ENCODE measurements at places on chromosomes 7 and 10. TPM values are rescaled to one million over a fixed set of nuclear protein-coding genes. Genes with fewer than 3 reads are reported as not detected.

Gene STEAP1
- total RNA-seq = 5.7 TPM

Gene EN2
- total RNA-seq = not detected

Gene TPK1
- total RNA-seq = 7.6 TPM

Gene SYNPO2L
- total RNA-seq = 5.9 TPM

Gene NCF1
- 32.8 TPM for total RNA-seq

Gene SFXN3
- 49.2 TPM for total RNA-seq

Gene ATRNL1
- total RNA-seq = 0.93 TPM

Gene ABLIM1
- total RNA-seq = 144 TPM

DNA sequence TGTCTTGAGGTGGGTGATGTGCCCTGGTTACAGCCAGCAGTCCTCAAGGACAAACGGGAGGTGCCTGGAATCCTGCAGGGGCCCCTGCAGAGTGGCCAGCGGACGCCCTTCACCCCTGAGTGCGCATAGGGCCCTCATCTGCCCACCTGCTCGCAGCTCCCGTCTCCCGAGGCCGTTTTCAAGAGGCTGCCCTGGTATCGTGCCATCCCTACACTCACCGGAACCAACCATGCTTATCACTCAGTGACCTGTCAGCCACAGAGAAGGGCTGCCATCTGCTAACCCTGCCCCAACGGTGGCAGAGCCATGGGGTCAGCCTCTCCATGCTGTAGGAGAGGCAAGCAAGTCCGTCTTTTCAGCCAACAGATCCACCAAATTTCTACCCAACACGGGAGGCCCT, 122.0 kb downstream of the FAM53B start:
- no peak for DNase-seq

GRCh38 chr10:77027576-77027975, 610.0 kb downstream of the KCNMA1 start:
- DNase-seq = no peak

GRCh38 chr10:132400547-132401151, 3.6 kb downstream of the PWWP2B start:
- peak; percentile 68 for DNase-seq

DNA sequence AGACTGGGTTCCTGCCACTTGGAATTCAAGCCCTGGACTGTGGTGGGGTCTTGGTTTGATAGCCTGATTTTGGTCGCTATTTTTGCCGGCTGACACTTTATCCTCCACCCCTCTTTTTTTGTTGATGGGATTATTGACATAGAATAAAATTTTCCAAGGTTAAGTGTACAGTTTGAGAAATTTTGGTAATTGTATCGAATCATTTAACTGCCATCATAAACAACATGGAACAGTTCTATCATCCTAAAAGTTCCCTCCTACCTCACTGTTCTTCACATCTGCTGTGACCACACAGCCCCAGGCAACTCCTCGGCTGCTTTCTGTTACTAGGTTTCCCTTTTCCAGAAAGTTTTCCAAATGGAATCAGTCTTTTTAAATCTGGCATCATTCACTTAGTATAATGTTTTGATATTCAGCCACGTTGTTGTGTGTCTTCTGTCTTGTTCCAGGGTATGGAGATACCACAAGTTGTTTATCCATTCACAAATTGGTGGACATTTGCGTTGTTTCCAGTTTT, 50.6 kb upstream of the STEAP1B start:
- DNase-seq = no peak

DNA sequence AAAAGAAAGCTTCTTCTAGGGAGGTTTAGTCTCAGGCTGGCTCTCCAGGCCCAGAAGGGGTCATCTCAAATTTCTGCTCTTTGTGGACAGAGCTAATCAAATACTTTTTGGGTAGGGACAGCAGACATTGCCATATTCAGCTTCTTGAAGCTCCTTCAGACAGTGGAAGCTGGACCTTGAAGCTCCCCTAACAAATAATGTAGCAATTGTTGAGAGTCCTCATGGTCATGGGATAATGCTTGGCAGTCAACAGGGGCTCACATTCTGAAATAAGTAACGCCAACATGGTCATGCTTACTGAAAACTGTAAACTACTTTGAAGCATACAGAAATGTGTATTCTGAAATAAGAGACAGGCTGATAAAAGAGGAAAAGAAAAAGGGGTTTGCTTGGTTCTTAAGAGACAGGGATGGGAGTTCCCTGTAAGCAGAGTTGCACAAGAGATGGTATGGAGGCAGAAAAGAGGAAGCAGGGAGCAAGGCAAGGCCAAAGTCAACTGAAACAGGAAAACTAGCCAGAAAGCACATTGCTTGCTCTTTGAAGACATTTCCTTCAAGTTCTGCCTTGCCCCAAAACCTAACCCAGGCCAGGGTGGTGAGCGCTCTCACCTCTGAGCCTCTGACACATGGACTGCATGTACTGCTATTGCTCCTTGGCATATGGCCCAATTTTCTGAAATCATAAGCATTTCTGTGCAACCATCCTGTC, 53.1 kb upstream of the KMT2E start:
- DNase-seq = no peak

DNA sequence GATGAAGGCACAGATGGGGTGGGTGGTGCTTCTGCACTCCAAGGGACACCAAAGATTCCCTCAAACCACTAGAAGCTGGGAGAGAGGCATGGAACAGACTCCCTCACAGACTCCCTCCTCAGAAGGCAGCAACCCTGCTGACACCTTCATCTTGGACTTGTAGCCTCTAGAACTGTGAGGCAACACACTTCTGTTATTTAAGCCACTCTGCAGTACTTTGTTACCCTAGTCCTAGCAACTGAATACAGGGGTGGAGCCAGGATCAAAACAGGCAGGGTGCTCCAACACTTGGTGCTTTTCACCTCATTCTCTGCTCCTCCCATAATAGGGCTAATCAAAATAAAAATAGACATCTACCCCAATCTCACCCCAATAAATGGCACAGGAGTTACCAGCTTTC, 2.3 kb upstream of the GSTO1 start:
- no peak for DNase-seq

DNA sequence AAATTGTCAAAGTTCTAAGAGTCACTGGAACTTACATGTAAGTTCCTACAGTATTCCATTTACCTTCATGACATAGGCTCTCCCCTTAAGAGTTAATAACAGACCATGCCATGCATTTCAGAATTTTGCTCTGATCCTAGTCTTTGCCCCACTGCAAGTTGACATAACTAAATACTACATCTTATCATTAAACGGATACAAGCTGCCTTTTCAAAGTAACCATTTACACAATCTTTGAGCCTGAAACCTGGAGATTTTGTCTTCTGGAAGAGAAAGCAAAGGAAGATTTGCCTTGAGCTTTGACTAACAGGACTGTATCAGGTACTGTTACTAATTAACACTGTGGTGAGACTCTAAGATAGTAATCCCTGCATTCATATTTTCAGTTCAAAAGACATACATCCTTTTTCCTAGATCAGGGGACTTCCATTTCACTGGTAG, 9.3 kb upstream of the AKR1D1 start:
- no peak for DNase-seq

DNA sequence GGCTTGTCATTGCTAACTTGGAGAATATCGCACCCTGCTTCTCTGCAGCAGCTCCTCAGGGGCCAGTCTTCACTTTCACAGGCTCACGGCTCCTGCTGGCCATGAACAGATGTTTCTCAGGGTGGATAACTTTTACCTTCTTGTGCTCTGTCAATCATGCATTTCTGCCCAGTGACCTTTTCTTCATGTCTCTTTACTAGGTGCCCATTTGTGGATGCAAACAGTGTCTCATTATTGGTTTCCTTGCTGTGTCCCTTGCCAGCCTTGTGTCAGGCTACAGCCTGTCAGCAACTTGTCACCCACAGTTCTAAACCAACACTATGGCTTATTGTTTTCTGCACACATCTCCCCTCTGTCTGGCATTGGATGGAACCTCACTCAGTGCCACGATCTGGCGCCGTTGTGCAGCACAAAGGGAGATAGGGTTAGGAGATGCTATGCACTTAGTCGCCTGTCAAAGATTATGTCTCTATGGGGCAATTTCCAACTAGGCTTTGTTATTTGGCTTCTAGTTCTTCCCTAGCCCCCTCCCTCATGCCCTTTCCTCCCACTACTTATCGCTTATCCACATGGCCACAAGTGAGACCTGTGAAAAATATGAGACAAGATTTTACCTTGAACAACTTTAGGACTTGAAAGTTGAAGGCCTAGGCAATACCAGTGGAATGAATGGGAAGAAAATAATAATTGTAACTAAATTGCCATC, 45.7 kb upstream of the NXPH1 start:
- DNase-seq = no peak

DNA sequence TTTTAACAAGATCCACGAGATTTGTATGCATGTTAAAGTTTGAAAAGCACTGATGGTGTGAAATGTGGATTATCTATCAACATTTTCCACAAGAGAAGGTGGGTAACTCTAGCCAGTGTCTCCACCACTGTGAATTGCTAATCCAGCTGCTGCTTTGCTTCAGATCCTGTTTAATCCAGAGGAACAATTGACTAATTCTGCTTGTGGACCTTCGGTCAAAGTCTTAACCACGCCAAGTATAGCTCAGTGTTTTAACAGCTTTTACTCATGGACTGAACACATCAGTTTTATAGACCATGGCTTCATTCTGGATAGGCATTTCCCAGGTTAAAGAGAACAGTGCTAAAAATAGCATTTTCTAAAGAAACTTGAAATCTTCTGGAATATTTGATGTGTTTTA, 23.5 kb downstream of the ADK start:
- DNase-seq = no peak

DNA sequence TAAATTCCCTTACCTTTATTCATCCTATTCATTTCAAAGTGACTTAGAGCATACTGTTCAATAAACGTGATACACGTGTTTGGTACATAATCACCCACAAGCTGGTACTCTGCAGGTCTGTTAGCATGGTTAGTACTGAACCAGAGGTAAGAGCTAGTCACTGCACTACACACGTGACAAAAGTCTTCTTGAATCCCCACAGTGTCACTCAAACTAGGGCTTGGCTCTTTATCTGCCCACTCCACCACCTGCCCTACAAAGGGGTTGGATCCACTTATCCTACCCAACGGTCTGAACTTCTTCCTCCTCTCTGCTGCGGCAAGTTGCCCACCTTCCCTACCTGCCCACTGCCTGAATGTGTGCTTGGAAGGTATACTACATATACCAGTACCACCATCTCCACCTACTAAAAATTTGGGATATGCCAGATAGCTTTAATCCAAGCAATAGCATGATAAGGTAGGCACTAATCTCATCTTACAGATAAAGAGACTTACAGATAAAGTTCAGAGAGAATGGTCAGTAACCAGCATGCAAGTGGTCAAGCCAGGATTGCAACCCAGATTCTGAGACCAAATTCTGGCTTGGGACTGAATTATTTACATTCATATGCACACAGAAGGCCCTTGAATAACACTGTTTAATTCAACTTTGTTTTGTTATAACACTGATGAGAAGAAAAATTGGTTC, 92.2 kb downstream of the SGMS1 start:
- no peak for DNase-seq
